ENCODE measurements at places on chromosomes 5 and 9. TPM values are rescaled to one million over a fixed set of nuclear protein-coding genes. Genes with fewer than 3 reads are reported as not detected.

DNA sequence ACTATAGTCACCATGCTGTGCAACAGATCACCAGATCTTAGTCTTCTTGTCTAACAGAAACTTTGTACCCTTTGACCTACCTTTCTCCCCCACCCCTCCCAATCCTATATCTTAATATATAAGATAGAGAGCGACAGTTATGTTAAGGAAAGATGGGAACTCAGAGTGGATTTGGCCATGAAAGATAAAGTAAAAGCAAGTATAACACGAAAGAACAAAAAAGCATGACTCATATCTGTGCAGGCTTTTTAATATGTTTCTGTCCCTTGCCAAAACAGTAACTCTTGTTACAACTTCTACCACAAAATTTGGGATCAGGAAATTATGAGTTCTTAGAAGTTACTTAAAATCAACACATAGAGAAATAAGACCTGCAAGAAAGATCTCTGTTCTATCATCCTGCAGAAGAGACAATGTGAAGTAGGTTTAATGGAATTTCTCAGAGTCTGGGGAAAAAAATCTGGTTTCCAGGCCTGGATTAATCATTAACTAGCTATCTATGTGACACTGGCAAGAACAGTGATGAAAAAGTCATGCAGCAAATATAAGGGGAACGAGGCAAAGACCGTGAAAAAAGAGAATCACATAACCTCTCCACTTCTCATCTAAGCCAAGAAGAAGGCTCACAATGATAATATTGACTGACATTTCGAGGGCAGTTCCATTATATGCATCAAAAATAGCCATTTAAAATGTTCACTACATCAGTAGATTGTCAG is 18.6 kb downstream of the BAAT start:
- no peak overlapping the region for H3K27ac ChIP-seq
- peaks cover 5% of the 10 kb centered on the region for H3K27me3 ChIP-seq
- no peaks in the 10 kb centered on the region for H3K4me1 ChIP-seq
- no peak for DNase-seq
- H3K36me3 ChIP-seq, result no peaks in the 10 kb centered on the region

- H3K27ac ChIP-seq, result peak overlapping the region; percentile 33
- no peaks in the 10 kb centered on the region for H3K36me3 ChIP-seq
- H3K4me3 ChIP-seq, result peak overlapping the region; percentile 16
- peaks cover 5% of the 10 kb centered on the region for H3K27me3 ChIP-seq
Measured at GRCh38 chr9:19493174-19493811, 84.5 kb downstream of the ACER2 start.

TMEM215 gene
- total RNA-seq, result not detected

DNA sequence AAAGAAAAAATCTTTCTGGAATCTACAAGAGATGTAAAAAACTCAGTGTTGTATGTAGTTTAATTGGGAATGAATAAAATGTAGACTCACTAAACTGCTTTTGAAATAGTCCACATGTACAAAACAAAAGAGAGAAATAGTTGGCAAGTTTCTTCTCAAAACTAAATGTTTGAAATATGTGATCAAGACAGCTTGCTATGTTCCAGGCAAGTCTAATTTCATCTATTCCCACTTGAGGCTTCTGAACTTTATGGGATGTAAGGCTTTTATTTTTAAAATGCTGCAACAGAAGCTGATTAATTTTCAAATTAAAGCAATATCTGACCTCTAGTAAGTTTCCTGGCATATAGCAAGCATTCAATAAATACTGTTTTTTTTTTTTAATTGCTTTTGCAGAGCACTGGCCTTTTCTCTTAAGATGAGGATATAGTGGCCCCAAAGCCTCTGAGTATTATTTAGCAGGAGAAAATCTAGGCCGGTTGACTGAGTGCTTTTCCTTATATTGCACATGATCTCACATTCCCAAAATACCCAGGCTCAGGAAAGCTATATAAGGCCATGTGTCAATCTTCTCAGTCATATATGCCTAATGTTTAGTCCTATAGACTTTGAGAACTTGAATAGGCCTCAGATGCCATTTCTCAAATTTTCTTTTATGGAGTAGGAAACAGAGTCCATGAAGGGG is 183.2 kb downstream of the NTRK2 start:
- H3K4me3 ChIP-seq, result no peak overlapping the region
- no peak overlapping the region for H3K27ac ChIP-seq
- no peaks in the 10 kb centered on the region for H3K4me1 ChIP-seq
- no peak for DNase-seq
- no peaks in the 10 kb centered on the region for H3K36me3 ChIP-seq
- peaks cover 3% of the 10 kb centered on the region for H3K27me3 ChIP-seq

TTC1 gene
- 47.1 TPM for total RNA-seq
